ENCODE measurements at places on chromosomes 1 and 21.

DNA sequence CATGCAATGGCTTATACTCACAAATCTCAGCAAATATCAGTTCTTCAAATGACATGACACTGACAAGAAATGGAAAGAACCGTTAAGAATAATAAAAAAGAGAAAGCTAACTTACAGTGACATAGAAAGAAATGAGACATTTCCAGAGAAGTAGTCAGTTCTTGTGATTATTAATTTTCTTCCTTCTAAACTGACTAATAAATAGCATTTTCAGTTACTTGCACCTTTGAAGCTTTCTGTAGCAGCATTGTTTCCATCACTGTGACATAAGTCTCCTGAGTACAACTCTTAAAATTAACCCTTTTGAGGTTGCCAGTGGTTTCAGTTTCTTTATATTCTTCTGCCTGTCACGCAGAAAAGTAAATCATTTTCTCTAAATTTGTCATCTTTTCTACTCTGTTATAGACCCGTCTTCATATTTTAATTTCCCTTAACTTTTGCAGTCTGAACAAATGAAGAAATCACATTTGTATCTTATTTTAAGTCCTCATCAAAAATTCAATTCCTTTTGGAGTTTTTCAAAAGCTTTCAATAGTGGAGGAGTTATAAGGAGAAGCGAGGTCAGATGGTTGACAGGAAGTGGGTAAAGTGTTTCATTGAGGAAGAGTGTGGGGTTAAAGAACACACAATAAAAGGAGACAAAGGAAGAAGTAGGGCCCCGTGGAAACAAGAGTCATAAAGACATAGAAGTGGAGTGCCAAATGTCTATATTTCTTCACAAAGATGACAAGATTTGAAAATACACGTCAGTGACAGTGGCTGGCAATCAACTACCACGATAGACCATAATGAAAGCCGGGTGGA is 57.9 kb upstream of the S1PR1 start:
- DNase-seq, result no peak

- no peak for DNase-seq
Measured at GRCh38 chr1:6260433-6260934, 414 bp downstream of the GPR153 start.

DNA sequence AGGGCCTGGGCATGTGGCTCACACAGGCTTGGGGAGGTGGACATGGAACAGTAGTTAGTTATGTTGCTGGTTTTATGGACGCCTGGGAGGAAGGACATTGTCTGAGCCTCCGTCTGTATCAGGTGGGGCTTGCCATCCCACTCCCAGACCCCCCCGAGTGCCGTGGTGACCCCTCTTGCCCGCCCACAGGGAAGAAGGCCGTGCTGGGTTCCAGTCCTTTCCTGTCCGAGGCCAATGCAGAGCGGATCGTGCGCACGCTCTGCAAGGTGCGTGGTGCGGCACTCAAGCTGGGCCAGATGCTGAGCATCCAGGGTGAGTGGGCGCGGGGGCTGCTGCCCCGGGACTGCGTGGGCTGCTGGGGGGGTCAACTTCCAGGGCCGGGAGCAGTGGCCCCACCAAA is 41.7 kb downstream of the COQ8A start:
- DNase-seq, result no peak

DNA sequence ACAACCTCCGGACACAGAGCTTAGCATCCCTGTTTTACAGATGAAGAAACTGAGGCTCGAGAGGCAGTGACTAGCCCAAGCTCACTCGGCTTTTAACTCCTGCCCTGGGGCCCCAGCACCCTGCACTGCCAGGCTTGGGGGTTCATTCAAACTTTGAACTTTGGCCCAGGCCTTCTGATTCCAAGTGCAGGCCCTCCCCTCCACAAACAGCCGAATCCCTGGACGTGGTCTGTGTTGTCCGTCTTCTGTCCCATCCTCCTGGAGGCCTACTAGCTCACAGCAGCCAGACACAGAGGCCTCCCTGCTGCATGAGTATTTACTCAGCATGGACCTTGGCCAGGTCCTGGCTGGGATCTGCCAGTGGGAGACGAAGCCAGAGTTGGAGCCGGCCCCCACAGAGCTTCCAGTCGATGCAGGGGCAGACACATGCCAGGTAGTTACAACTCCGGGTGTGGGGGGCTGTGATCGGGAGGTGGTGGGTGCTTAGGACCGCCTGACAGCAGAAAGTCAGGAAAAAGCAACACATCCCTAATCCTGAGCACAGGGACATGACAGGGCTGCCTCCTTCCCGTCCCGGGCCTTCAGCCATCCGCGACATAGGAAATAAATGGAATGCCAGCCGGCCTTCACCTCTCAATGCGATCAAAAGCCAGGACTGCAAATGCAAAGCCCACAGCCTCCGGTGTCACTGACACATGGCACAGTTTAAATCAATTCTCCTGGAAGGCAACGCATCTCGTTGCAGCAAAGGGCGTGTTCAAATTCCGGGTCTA is 7.4 kb downstream of the IFFO2 start:
- no peak for DNase-seq

GRCh38 chr1:28887419-28887834 is 26.9 kb upstream of the EPB41 start:
- no peak for DNase-seq

- no peak for DNase-seq
Measured at GRCh38 chr1:178724376-178724727, 692 bp upstream of the RALGPS2 start.

GRCh38 chr1:14567056-14567455 is 31.4 kb upstream of the KAZN start:
- DNase-seq, result no peak

- DNase-seq, result no peak
Measured at GRCh38 chr1:54283635-54284385, 83.8 kb downstream of the MRPL37 start.

GRCh38 chr1:55473661-55474060 is 258.5 kb upstream of the USP24 start:
- DNase-seq, result no peak

DNA sequence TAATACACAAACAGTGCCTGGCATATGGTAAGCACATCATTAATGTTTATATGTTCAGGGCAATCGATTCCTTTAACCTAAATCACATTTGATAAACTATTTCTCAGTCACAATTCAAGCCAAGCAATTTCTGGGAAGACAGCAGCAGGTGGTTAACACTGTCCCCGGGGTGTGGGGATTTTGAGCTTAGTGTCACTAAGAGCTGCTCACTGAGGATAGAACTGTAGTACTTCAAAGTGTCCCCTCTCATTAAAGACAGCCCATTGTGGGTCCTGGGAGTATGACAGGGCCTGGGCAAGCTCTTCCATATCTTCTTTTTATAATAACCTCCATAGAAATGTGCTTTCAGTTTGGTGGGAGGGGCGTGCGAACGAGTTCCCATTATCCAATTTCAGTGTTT is 8.4 kb upstream of the GALNT2 start:
- peak; percentile 16 for DNase-seq

DNA sequence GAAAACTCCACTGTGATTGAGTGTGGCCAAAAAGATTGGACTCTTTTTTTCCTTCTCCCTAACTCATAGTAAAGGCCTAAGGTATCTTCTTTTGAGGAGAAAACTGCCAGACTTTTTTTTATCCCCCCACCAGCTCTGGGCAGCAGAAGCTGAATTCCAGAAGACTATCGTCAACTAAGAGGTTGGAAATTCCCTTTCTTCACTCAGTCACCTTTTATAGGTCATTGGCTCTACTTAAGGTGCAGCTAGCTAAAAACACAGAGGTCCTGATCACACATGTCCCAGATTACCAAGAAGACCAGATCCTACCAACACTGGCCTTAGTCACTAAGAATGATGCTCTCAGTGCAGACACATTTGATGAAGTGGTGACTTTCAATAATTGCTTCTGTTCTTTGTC is 1441.2 kb downstream of the PLA2G4A start:
- DNase-seq, result no peak

- DNase-seq, result no peak
Measured at GRCh38 chr1:21123287-21123948, 53.3 kb downstream of the EIF4G3 start.

DNA sequence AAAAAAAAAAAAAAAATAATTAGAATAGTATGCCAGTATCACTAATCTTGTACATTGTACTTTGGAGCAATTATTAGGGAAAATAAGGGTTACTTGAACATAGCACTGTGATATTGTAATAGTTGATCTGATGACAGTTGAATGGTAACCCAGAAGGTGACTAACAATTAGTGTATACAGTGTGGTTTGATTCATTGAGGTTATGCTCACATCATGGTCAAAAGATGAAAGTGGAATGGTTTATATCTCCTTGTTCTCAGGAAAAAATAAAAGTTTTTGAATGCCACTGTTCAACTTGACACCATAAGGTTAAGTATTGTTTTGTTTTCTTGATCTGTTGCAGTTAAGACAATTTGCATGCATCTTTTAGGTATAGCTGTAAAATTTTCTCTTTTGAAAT is 87.0 kb downstream of the GPR52 start:
- DNase-seq, result no peak

- DNase-seq, result no peak
Measured at GRCh38 chr1:107515702-107516101, 374.9 kb downstream of the NTNG1 start.

DNA sequence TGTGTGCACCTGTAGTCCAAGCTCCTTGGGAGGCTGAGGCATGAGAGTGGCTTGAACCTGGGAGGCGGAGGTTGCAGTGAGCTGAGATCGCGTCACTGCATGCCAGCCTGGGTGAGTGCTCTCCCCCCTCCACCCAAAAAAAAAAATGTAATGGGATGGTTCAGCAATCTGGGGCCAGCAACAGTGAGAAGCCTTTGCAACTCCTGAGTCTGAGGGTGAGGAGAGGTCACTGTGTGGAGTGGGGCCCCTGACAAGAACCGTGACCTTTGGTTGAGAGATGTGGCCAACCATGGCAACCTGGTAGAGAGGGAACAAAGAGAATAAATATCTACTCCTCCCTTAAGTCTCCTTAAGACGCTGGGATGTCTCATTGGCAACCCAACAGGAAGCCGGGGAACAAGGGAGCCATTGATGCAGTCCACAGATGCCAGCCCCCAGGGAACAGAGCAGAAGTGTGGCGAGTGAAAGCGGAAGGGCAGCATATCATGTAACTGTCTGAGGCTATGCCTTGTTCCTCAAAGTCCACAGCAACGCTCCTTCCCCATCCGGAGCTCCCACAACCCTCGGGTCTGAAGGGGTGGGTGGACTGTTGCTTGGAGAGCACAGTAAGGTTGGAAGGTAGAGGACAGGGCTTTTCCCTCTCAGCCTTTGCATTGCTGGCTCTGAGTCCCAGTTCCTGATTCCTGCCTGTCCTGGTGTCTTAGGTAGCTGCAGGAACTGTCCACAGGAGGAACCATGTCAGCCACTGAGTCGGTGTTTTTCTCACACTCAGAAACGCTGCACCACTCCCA is 8.3 kb downstream of the TRNP1 start:
- no peak for DNase-seq

- DNase-seq, result peak; percentile 24
Measured at GRCh38 chr1:189429610-189430009, 1048.1 kb downstream of the BRINP3 start.

- DNase-seq, result no peak
Measured at GRCh38 chr1:76480827-76481226, 386.5 kb upstream of the ST6GALNAC5 start.

GRCh38 chr21:16125274-16125673 is 395.5 kb downstream of the USP25 start:
- no peak for DNase-seq

- DNase-seq, result no peak
Measured at GRCh38 chr1:36910886-36911540, 123.3 kb downstream of the GRIK3 start.

- DNase-seq, result peak; percentile 43
Measured at GRCh38 chr1:45012639-45013278, 705 bp downstream of the UROD start.

- no peak for DNase-seq
Measured at GRCh38 chr1:66732407-66733166, 19.7 kb upstream of the DYNLT5 start.

- no peak for DNase-seq
Measured at GRCh38 chr21:44816761-44817505, 929 bp downstream of the SUMO3 start.
